ENCODE measurements at places on chromosomes 5 and 9. TPM values are rescaled to one million over a fixed set of nuclear protein-coding genes. Genes with fewer than 3 reads are reported as not detected.

GRCh38 chr5:157067005-157067404 lies 8.1 kb upstream of the HAVCR1 start:
- no peak for DNase-seq

TAS2R1 gene
- not detected for total RNA-seq

DNA sequence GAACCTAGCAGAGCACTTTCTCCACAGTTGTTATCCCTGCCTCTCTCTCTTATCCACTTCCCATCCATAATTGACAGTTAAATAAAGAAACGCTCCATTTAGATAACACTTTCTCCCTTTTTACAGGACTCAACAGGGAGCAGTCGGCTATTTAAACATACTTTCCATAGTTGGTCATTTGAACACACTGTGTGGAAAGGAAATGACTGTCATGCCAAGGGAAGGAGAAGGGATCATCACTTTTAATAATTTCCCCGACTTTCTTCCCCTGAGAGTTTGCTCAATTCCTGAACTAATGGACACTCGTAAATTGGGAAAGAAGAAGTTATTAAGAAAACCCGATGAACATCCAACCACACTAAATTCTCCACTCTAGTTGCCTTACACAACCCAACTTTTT lies 400.8 kb upstream of the PTGER4 start:
- no peak for DNase-seq

- DNase-seq: no peak
These were observed 3.3 kb downstream of the EBF1 start for GRCh38 chr5:159096243-159096923.

GRCh38 chr5:79456890-79457583 lies 56.9 kb downstream of the HOMER1 start:
- DNase-seq: no peak

GRCh38 chr9:119368681-119369581 lies at the start of gene BRINP1:
BRINP1 (minus strand) TSS chr9:119369435; CDS start chr9:119313355, 56,080 bp downstream.
- DNase-seq: peak; percentile 33

DNA sequence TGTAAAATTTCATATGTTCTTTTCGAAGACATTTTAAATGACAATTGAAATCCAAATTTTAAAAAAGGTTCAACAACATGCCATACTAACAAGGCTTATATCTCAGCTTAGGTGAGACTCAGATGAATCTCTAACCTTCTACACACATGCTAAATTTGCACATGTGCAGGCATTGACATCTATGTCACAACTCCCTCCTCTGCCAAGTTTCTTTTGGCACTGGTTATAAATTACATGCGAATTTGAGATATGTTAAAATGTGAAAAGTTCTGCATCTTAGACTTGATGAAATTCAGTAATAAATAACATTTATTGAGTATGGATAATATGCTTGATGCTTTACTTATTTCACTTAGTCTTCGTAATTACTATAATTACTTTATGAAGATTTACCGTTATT lies 234.3 kb downstream of the TLE4 start:
- no peak for DNase-seq

ENTPD2 gene
- total RNA-seq: 2.1 TPM

DNA sequence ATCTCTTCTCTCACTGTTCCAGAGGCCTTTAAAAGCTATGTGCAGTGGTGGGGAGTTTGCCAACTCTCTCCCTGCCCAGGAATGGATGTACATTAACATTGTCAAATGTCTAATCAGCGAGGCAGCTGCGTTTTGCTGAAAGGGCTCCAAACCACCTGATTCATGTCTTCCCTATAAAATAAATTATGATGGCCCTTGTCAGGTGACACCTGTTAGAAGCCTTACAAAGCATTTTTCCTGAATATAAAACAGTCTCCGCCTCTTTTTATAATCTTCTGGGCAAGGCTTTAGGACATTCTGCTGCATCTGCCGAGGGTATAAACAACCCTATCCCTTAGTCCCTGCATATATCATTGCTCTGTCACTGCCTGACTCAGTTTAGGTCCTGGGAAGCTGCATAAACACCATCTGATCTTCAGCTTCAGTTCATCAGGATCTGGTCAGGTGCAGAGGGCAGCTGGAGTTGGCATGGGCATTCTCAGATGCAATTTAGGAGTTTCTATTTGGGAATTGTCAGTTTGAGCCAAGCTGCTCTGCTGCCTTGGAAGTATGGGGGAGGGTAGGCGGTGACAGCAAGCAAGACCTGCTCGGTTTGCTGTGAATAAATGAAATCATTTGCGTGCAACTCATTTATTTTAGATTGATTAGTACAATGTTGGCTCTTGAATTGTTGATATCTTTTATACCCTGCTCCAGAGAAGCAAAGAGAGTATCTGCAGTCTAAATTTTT lies 103.5 kb downstream of the ACER2 start:
- DNase-seq: no peak

DNA sequence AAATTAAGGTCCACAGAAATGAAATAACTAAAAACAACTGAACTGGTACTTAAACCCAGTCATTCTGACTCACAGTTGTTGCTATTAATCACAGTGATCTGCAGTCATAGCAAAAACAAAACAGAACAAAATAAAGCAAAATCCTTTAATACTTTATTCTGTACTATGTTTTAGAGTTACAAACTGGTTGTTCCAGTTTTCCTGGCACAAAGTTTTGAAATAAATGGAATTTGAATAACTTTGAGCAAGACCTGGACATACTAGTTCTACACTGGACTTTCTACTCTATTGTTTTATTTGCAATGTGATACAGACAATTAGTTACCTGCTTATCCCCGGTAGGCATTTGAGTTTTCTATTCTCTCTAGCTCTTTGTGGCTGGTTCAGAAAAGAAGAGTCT lies 147.9 kb downstream of the DMRT2 start:
- DNase-seq: no peak

- no peak for DNase-seq
These were observed 23.2 kb upstream of the LRRC14B start for GRCh38 chr5:167982-168660.

- peak; percentile 71 for DNase-seq
These were observed 23.9 kb downstream of the IRF1 start for GRCh38 chr5:132466433-132467286.

DNA sequence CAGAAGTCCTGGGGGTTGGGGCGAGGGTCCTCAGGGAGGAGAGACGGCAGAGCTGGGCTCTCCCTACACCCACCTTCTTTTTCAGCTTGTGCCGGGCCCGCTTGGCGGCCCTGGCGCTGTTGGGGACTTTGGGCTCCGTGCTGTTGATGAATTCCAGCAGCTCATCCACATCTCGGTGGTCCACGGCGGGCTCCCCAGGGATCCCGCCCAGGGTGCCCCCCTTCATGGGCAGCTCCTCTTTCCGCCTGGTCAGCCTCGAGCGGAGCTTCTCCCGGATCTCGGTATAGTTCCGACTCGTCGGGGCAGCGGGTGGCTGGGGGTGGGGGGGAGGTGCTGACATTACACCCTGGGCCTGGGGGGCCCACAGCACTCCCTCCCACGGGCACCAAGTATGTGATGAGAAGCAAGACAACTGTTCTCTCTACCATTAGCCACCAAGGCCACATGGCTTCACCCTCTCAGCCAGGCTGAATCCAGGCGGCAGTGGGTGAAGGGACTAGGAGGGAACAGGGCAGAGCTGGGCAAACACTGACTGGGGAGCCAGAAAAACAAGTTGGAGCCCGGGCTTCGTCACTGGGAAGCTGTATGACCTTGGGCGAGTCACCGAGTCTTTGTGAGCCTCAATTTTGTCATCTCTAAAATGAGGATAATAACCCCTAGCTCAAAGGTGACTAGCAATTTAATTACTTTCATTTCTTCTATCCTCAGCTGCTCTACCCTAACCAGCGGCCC lies 14.6 kb upstream of the DDX41 start:
- peak; percentile 21 for DNase-seq

DNA sequence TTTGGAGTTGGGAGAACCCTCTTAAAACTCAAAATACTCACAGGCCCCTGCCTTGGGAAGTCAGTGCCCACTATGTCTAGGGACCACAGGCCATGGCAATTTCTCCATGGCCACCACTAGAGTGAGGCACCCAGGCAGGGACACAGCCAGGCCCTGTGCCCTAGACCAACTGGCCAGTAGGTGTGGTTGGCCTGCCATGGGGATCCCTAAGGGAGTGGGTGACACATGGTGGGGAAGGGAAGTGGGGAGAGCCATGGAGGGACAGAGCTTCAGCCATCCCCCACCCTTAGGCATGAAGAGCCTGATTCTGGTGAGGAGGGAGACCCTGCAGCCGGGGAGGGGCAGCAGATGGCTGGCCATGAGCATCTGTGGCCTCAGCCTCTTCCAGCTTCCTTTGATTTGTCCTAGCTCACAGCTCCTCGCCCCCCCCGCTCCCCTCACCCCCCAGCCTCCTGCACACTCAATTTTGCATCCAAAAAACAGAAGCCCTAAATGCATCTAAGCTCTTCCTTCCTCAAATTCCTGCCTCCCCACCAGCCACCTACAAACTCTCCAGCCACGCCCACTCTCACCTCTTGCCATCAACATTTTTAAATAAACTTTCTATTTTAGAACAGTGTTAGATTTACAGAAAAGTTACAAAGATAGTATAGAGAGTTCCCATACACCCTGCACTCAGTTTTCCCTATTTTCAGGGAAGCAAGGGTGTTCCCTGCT lies 1.6 kb upstream of the DBN1 start:
- DNase-seq: no peak

OTP gene
- not detected for total RNA-seq

DNA sequence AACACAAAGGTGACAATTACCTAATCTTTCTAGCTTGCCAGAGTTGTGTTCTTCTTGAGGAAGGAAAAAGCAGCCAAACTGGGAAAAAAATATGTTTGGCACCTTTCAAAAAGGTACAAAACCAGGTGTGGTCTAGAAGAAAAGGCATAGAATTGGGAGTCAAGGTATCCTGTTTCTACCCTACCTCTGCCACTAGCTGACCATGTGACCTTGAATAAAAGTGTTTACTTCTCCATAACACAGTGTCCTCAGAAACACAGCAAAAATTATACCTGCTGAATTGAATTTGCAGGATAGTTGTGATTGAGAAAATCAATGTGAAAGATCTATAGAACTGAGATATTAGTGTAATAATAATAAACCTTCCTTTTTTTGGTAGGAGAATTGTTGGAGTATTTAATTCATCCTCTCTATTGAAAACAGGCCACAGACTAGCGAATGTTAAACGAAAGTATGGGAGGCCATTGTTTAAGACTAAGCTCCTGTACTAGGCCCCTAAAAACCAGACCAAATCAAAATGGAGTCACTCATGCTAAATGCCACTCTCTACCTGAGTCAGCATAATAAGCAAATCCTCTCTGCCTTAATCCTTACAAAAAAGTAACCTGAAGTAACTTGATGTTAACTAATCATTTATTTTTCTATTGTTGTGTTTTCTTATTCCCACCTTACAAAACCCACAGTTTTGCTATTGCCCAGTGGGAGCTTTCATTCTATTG lies 12.6 kb downstream of the CYFIP2 start:
- no peak for DNase-seq

HAPLN1 gene
- 0.05 TPM for total RNA-seq

Data from left ventricle myocardium superior (tissue), 1 donor.